ENCODE measurements at places on chromosomes 16 and 17.

DNA sequence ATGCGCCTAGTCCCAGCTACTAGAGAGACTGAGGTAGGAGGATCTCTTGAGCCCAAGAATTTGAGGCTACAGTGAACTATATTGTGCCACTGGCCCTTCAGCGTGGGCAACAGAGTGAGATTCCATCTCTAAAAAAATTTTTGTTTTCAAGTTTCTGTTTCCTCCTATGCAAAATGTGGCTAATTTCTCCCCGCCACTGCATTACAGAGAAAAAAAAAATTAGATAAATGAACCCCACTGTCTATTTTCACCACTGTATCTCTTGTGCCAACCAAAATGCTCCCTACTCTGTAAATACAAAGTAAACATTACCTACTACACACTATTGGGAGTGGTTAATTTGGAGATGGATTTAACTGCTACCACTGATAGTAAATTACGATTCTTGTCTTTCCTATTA lies 2.0 kb downstream of the MARF1 start:
- no peak for DNase-seq

GRCh38 chr17:66165537-66166123 lies 26.3 kb downstream of the CEP112 start:
- DNase-seq: peak; percentile 15

GRCh38 chr16:68848786-68849185 lies 5.5 kb downstream of the TANGO6 start:
- no peak for DNase-seq

DNA sequence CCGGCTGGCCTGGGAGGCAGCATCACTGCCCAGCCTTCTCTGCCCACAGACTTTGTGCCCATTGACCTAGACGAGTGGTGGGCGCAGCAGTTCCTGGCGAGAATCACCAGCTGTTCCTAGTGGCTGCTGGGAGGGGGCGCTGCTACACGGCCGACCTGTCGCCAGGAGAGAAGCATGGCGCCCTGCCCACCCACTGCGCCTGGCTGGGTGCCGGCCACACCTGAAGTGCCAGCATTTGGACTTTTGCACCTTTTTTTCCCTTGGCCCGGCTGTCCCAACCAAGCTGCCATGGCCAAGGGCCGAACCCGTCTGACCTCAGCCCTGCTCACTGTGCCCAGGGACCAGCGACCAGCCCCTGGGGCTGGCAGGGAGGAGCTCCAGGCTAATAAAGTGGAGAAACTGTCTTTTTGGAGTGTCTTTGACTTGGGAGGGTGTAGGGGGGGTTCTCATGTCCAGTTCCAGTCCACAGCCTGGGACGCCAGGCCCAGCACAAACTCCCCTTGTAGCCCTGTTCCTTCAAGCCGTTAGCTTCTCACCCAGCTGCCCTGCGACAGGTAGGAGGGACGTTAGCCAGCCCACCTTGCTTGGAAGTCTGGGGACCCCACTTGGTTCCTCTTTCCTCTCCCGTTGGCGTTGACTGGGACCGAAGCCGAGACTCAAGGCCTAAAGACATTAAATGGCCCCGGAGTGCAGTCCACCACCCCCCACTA lies 939 bp upstream of the WDR90 start:
- DNase-seq: no peak

GRCh38 chr17:67260170-67260987 lies 15.4 kb upstream of the HELZ start:
- no peak for DNase-seq

GRCh38 chr17:8288336-8289102 lies at the start of gene RANGRF:
Gene RANGRF, plus strand, starts transcription at chr17:8288670. Its CDS starts 119 bp downstream, at chr17:8288789.
- peak; percentile 63 for DNase-seq

- no peak for DNase-seq
Observed at GRCh38 chr17:73043686-73044581, 48.6 kb downstream of the SLC39A11 start.

- DNase-seq: no peak
Observed at GRCh38 chr16:72924927-72925630, 122.8 kb downstream of the ZFHX3 start.

- DNase-seq: no peak
Observed at GRCh38 chr16:57446531-57447185, 527 bp downstream of the CIAPIN1 start.

- no peak for DNase-seq
Observed at GRCh38 chr16:55471448-55472097, 7.4 kb upstream of the MMP2 start.

DNA sequence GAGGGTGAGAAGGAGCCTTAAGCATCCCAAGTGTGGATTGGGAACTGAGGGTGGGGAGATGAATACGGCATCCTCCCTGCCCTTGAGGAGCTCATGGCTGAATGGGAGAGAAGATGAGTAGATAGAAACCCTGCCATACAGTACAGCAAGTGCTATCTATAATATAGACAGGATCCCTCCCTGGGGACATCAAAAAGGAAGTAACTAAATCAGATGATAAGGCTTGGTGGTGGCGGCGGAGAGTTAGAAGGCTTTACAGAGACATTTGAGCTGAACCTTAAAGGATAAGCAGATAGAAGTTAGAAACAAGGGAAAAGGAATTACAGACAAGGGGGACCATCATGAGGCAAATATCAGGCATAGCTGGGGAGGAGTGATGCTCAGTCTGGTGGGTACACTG lies 67.5 kb upstream of the TMEM132E start:
- no peak for DNase-seq

- DNase-seq: peak; percentile 84
Observed at GRCh38 chr17:81101614-81102306, 63.5 kb upstream of the PVALEF start.

Data from T-cell (primary cell).